ENCODE measurements at places on chromosomes 5 and 9.
A peak's percentile ranks its signal among the peaks of the same experiment; 100 is the strongest.

DNA sequence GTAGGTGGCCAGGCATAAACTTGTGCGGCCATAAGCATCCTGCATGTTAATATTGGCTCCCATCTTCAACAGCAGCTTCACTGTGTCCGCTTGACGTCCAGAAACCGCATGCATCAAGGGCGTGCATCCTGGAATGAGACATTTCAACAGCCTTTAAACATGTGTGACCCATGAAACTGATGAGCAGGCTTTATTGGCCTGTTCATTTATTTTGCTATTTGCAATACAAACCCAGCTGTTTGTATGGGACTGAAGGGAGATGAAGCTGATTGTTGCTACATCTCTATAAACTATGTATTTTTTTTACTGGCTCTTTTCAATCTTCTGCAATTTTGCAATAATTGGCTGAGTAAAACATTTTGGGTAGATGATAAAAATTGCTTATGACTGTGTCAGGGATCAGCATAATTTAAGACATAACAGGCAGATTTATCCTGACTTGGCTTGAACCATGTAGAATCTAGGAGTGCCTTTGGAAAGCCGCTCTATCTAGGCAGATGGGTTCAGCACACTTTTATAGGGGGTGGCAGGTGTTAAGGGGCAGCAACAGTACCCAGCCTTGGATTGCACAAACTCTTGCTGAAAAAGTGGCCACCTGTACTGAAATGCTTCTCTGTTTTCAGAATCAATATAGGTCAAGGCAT is 56.9 kb downstream of the ANKRD55 start:
- DNase-seq: no peak

DNA sequence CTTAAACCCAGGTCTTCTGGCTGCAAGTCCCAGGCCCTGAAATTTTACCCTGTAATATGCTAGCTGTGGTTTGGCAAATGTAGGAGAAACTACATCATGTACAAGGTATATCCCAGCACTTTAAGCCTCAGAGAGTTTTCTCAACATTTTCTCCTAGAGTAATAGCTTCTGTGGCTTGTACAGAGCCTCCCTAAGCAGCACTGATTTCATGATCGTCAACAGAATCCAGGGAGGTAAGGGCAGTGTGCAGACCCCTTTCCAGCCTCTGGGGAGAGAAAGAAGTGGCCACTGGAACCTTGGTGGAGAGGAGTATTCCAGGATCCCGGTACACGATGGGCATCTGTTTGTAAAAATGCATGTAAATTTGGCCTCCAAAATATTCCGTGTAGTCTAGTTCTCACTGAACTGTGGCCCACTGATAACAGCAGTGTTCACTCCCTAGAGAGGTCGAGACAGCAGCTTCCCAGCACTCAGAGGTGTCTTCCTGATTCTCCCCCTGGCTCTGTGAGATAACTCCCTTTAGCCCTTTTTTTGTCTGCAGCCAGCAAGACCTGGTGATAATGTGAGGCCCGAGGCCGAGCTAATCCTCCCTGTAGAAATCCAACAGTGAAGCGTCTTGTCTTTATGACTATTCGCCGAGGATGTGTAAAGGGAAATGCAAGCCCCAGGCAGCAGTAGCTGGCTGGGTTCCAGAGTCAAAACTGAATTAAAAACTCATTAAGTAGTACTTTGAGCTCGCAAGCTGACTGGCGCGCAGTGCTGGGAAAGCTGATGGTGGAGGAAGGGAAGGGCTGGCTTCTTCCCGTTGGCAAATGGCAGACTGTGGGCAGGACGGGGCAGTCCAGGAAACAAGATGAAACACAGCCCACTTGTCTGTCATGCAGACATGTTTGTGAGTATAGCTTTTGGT is 59.0 kb downstream of the MAP1B start:
- DNase-seq: no peak

- no peak for DNase-seq
These were observed 23.9 kb downstream of the SPARC start for GRCh38 chr5:151662805-151663204.

GRCh38 chr5:119651486-119651885 is 22.1 kb downstream of the FAM170A start:
- no peak for DNase-seq

DNA sequence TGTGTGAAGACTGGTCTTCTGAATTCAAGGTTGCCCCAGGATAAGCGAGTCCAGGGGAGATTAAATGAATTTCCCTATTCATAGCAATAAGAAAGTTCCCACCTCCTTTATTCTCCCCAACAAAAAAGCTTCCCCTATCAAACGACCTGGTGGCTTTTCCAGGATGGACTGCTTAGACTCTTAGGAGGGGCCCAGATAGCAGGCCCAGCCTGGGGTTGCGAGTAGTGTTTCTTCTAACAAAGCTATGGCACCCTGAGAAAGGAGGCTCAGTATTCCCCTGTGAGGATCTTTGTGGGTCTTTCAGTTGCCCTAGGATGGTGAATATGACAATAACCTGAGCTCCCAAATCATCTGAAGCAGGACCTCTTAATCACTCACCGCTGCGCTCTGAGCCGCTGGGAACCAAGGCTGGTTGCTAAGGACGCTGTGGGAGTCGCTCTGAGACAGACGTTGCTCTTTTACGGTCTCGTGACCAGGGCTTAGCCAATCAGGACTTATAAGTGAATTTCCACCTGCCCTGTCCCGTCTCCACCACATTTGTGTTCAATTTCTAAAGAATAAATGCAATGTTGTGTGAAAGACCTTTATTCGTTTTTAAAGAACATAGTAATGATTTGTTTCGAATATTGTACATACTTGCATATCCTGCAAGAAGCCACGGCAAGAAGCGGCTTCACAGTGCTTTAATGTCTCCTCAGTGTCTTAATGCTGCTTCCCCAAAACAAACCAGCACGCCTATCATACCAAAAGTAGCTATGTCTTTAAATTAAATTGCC is at the start of gene TMEM232:
TSS of gene TMEM232 (minus strand) at position 423 of the 776 bp plus-strand sequence. CDS start 59,319 bp downstream, outside the sequence.
- peak; percentile 50 for DNase-seq

GRCh38 chr9:75552941-75553340 is 337.5 kb upstream of the PCSK5 start:
- peak; percentile 40 for DNase-seq

DNA sequence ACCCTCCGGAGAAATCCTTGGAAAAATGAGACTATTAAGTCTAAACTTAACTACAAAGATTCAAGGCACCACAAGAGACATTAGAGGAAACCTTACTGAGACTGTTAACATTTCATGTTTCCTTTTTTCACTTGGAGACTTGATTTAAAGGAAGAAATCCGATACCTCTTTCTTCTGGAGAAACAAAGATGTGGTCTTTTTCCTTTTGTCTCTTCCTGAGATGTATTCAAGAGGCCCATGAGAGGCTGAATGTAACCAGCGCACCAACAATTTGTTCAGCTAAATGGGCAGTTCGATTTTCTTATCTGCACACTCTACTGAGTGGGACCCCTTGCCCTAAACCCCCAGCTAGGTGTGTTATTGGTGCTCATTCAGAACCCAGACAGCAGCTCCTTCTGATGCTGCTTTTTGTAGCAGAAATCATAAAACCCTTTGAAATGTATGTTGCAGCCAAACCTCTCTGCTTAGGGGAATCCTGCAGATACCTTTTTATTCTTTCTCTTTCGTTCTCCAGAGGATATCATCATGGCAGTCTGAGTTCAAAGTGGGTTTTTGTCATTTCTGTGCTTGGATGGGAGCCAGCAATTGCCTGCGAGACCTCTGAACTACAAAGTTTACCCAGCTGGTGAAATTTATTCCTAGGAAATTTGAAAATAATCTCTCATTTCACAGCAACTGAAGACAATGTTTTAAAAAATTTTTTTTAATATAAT is 41.9 kb upstream of the ACTBL2 start:
- no peak for DNase-seq

Measured in non-pigmented ciliary epithelial cell (primary cell).